MCF 10A (cell line): ENCODE measurements at places on chromosomes 3 and 15. TPM values are rescaled to one million over a fixed set of nuclear protein-coding genes. Genes with fewer than 3 reads are reported as not detected.

DNA sequence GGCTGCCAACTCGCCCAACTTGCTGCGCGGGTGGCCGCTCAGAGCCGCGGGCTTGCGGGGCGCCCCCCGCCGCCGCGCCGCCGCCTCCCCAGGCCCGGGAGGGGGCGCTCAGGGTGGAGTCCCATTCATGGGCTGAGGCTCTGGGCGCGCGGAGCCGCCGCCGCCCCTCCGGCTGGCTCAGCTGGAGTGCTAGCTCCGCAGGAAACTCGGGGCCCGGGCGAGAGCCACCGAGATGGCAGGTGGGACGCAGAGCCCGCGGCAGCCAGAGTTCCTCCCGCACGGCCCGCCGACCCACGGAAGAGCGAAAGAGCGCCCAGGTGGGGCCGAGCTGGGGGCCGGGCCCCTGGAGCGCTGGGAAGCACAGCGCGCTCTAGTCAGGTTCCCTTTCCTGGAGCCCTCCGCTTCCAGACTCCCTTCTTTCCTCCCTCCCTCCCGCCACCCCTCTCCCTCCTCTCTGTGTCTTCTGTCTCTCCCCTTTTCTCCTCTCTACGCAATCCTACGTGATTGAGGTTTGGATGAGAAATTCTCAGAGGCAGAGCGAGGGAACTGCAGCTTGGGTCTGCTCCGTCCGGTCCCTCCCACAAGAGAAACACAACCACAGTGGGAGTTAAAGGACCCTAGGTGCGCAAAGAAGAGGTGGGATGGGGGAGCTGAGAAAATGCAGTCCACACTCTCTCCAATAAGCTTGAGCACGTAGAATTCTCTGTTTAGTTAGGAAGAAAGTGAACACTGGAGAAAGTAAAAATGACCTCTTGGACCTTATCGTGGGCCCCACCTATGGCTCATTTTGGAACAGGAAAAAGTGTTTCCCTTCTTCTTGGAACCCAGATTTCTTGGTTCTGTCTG, 317.3 kb downstream of the FGF12 start:
- no peak for DNase-seq
- H3K36me3 ChIP-seq = no peaks in the 10 kb centered on the region
- H3K4me1 ChIP-seq = peaks cover 11% of the 10 kb centered on the region
- H3K27me3 ChIP-seq = peaks cover 39% of the 10 kb centered on the region

GRCh38 chr3:41365973-41366372, 166.7 kb downstream of the CTNNB1 start:
- DNase-seq = no peak
- no peaks in the 10 kb centered on the region for H3K36me3 ChIP-seq
- no peaks in the 10 kb centered on the region for H3K4me1 ChIP-seq
- H3K4me3 ChIP-seq = no peak overlapping the region
- H3K27me3 ChIP-seq = no peaks in the 10 kb centered on the region

The FBN1 gene
- 14.3 and 24.2 TPM in 2 replicates for total RNA-seq

DNA sequence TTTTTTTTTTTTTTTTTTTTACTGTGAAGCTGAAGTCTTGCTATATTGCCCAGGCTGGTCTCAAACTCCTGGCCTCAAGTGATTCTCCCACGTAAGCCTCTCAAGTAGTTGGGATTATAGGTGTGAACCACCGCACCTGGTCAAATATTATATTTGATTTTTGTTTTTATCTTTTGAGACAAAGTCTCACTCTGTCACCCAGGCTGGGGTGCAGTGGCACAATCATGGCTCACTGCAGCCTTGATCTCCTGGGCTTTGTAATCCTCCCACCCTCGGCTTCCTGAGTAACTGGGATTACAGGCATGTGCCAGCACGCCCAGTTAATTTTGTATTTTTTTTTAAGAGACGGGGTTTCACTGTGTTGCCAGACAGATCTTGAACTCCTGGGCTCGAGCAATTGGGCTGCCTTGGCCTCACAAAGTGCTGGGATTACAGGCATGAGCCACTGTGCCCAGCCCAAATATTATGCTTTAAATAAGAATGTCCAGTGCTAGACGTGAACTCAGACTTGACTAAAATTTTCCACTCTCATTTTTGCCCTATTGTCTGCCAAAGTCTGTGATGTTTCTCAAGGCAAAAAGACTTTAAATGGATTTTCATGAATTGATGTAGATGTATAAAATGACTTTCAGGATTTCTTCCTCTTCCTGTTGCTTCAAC, 33.4 kb upstream of the CRBN start:
- H3K27me3 ChIP-seq = peaks cover 19% of the 10 kb centered on the region
- H3K4me3 ChIP-seq = no peak overlapping the region
- H3K36me3 ChIP-seq = no peaks in the 10 kb centered on the region
- peak; percentile 14 for DNase-seq
- no peak overlapping the region for H3K27ac ChIP-seq
- H3K4me1 ChIP-seq = no peaks in the 10 kb centered on the region

DNA sequence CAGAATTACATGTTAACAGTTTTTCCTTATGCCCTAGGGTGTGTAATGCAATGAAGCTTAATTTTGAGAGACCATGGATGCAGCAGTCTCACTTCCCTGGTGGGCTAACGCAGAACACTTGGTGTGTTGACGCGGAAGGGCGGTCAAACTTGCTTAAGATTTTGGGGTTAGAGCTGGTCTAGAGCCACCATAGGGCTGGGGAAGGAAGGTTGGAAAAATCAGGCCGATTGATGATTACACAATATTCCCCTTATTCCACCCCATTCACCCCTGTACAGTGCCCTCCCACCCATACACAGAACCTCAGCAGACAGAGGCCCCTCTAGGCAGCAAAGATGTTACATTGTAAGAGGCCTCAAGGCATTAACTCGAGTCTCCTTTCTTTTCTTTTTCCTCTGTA, 24.3 kb downstream of the VGLL4 start:
- H3K36me3 ChIP-seq = peaks cover 6% of the 10 kb centered on the region
- no peak overlapping the region for H3K27ac ChIP-seq
- H3K4me1 ChIP-seq = peaks cover 21% of the 10 kb centered on the region
- DNase-seq = no peak
- no peak overlapping the region for H3K4me3 ChIP-seq
- no peaks in the 10 kb centered on the region for H3K27me3 ChIP-seq

DNA sequence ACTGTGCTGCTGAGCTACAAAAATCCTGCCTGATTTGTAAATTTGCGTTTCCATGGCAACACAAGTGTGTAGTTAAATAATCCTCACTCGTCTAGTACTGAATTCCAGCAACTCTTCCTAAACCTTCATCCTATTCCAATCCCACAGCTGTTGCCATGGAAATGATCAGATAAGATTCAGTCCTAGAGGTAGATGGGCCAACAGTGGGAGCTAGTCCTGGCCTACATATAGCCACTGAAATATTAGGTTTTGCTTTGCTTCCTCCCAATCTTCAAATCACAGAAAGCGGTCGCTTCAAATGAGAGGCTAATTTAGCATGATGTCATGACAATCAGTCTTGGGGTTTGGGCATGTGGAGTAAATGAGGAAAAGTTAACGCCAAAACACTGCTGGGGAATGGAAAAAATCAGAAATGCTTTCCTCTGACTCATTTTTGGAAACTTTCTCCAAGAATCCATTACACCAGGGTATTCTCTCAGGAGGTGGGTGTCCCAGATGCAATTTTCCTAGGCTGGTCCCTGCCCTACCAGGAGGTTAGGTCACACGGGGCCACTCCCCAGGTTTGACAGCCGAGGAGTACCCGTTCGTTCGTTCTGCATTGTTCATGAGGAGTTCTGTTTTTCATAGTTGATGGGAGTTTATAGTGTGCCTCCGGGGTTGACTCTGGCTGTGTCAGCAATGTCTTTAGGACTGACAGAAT, 159.2 kb upstream of the SLCO3A1 start:
- no peak for DNase-seq
- H3K27ac ChIP-seq = peak overlapping the region; percentile 94
- H3K4me3 ChIP-seq = peak overlapping the region; percentile 71
- H3K27me3 ChIP-seq = no peaks in the 10 kb centered on the region
- peaks cover 10% of the 10 kb centered on the region for H3K4me1 ChIP-seq
- H3K36me3 ChIP-seq = no peaks in the 10 kb centered on the region

- no peaks in the 10 kb centered on the region for H3K27me3 ChIP-seq
- peaks cover 17% of the 10 kb centered on the region for H3K4me1 ChIP-seq
- no peak for DNase-seq
- no peak overlapping the region for H3K4me3 ChIP-seq
Measured at GRCh38 chr15:33142708-33143107, 51.8 kb downstream of the FMN1 start.

The NOX5 gene
- 1.4 and 1.8 TPM in 2 replicates for total RNA-seq

The TP63 gene
- 26.5 and 41.9 TPM in 2 replicates for total RNA-seq

- H3K4me1 ChIP-seq = peaks cover 17% of the 10 kb centered on the region
- DNase-seq = peak; percentile 8
- peaks cover 17% of the 10 kb centered on the region for H3K36me3 ChIP-seq
- no peak overlapping the region for H3K4me3 ChIP-seq
- no peaks in the 10 kb centered on the region for H3K27me3 ChIP-seq
- H3K27ac ChIP-seq = peak overlapping the region; percentile 55
Measured at GRCh38 chr3:129837065-129837642, 56.4 kb downstream of the TMCC1 start.

DNA sequence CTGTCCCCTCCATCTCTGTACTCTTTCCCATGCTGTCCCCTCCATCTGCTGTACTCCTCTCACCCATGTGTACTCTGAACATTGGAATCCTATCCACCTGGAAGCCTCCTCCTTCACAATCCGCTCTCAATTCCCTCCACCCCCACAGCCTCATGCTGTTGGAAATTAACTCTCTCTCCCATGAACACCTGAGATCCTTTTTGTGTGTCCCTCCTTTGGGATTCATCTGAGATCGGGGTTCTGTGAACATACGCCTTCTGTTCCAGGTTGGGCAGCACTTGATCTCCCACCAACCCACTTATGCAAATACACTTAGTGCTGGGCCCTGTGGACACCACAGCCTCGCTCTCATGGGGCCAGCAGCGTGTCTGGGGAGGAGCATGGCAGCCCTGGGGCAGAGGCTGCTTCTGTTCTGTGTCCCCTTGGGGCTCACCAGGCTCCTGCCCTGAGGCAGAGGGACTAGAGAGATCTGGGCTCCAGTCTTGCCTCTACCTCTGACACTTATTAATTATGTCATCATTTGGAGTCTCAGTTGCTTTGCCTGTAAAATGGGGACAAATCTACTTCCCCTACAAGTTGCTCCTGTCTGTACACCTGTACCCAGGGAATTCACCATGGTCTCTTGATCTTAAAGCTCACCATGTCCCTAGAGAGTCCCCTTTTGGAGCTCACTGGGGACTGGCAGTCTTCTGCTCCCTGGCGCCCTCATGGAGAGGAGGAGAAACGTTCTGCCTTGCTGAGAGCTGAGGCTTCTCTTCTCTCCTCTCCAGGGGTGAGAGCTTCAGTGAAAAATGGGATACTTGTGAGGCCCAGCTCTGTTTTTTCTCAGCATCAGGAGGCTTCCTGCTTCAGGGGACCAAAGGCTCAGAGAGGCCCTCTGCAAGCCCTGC, 42.7 kb downstream of the ITGA11 start:
- H3K4me3 ChIP-seq = no peak overlapping the region
- H3K36me3 ChIP-seq = no peaks in the 10 kb centered on the region
- DNase-seq = no peak

The MYRIP gene
- 0.10 and 0.19 TPM in 2 replicates for total RNA-seq

DNA sequence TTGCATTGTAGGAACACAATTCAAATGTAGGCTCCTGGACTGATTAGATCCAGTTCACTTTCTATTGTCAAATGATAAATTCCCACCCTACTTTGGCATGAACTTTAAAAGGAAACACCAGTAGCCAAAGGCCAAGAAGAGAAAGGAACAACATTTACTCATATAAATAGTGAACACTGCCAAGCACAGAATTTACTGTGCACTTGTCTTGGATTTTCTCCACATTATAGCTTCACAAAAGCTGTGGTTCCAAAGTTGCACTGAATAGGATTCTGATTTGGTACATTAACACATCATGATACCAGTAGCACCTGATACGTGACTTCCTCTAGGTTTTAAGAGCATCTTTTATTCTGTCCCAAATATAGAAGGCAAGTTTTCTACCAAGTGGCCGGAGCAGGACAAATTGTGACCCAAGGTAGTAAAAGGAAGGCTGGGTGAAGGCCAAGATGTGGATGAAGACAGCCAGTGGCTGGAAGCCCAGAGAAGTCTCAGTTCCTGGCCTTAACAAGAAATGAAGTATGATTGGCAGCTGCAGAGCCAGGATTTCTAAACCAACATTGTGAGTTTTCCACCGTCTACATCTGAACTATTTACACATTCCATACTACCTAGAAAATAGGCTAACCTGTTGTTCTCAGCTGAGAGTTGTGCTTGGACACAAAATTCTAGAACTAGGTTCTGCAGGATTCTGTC, 206.7 kb downstream of the THRB start:
- no peak overlapping the region for H3K27ac ChIP-seq
- no peaks in the 10 kb centered on the region for H3K4me1 ChIP-seq
- H3K36me3 ChIP-seq = no peaks in the 10 kb centered on the region
- no peak overlapping the region for H3K4me3 ChIP-seq
- DNase-seq = no peak

DNA sequence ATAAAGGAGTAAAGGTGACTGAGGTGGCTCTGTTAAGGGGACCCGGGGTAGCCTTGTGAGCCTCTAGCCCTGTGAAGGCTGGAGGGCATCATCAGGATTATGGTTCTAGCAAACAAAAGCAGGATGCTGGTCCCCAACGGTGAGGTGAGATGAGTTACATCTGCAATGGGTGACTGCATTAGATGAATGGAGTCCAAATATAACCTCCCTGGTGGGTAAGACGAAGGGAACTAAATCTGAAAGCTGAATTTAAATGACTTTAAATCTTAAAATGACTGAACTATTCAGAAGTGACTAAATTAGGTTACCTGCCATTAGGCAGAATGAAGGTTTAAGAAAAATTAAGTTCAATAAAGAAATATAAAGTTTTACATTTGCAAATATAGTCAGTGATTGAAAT, 4.6 kb upstream of the HLTF start:
- DNase-seq = no peak
- H3K4me3 ChIP-seq = no peak overlapping the region
- peaks cover 5% of the 10 kb centered on the region for H3K36me3 ChIP-seq
- no peaks in the 10 kb centered on the region for H3K27me3 ChIP-seq

The MUSTN1 gene
- total RNA-seq = 2.3 TPM in 1 of 2 replicates, not detected in the other

- no peak overlapping the region for H3K4me3 ChIP-seq
- peaks cover under 1% of the 10 kb centered on the region for H3K4me1 ChIP-seq
- no peaks in the 10 kb centered on the region for H3K27me3 ChIP-seq
- no peak for DNase-seq
Measured at GRCh38 chr3:31629054-31629453, 96.3 kb downstream of the STT3B start.

DNA sequence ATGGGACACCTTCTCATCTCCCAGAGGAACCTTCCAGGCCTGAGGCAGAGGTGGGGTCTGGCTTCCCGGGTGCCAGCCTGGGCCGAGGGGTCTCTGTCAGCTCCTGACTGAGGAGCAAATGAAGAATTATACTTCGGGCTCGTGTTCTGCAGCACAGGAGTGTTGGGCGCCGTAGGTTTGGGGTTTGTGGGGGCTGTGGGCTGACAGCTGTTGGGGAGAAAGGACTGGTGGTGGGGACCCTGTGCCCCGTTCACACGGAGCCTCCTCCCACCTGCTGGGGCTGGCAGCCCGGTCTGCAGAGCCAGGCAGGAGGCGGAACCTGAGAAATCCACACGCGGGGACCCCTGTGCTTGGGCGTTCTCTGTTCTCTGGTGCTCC, 59.7 kb downstream of the ADAMTS7 start:
- H3K36me3 ChIP-seq = no peaks in the 10 kb centered on the region
- no peak for DNase-seq
- peaks cover 13% of the 10 kb centered on the region for H3K4me1 ChIP-seq
- H3K4me3 ChIP-seq = no peak overlapping the region
